NCI-H2081 (cell line): ENCODE measurements at places on chromosomes 5 and 9.

- DNase-seq: no peak
Measured at GRCh38 chr9:33881635-33882034, 64.7 kb downstream of the UBE2R2 start.

- no peak for DNase-seq
Measured at GRCh38 chr5:124544366-124545055, 201.9 kb downstream of the ZNF608 start.

GRCh38 chr9:130995086-130996011 is 13.6 kb upstream of the LAMC3 start:
- DNase-seq: peak; percentile 31

- DNase-seq: no peak
Measured at GRCh38 chr9:89225991-89226471, 47.4 kb upstream of the SHC3 start.

GRCh38 chr5:170339780-170340167 is 42.2 kb upstream of the LCP2 start:
- DNase-seq: no peak

DNA sequence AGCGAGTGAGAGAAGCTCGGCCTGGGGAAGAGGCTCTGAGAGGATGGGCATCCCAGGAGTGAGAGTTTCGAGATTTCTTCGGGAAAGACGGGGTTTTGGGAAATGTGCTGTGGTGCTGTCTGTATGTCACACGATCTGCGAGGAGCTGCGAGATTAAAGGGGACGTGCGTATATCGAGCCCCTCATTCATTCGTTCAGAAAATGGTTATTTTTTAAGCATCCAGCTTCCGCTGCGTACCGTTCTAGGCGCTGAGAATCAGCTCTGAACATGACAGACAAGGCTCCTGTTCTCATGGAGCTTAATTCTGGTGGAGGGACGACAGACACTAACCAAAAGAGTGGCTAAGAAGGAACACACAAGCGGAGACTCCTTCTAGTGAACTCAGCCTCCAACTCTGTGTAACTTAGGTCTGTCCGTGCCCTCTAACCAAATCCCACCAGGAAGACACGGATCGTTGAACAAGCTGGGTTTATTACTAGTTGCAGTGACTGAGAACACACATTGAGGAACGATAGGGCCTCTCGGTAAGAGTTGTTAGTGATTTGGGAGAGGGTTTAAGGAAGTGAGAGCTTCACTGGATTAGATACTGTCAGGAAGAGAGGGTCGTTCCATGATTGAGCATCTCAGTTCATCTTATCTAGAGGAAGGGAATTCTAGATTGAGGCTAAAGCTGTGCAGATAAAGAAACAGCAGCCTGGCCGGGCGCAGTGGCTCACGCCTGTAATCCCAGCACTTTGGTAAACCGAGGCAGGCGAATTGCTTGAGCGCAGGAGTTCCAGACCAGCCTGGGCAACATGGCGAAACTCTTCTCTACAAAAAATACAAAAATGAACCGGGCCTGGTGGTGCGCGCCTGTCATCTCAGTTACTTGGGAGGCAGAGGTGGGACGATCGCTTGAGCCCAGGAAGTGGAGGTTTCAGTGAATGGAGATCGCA is 1.0 kb upstream of the FBXW11 start:
- no peak for DNase-seq

GRCh38 chr5:80453366-80453765 is 34.5 kb upstream of the FAM151B start:
- no peak for DNase-seq
